ENCODE measurements at places on chromosomes 7 and 10. TPM values are rescaled to one million over a fixed set of nuclear protein-coding genes. Genes with fewer than 3 reads are reported as not detected.

OGDHL gene
- 0.22 TPM for total RNA-seq

BMS1 gene
- 25.1 TPM for total RNA-seq

POMZP3 gene
- total RNA-seq = 2.1 TPM

RET gene
- 0.17 TPM for total RNA-seq

MSMB gene
- not detected for total RNA-seq

RELN gene
- 1,060 TPM for total RNA-seq

CDC14C gene
- total RNA-seq = under 0.01 TPM

FBH1 gene
- 75.1 TPM for total RNA-seq

EPO gene
- not detected for total RNA-seq

ATP6V0A4 gene
- total RNA-seq = 0.09 TPM

OR2A42 gene
- not detected for total RNA-seq

NKX2-3 gene
- not detected for total RNA-seq

PROSER2 gene
- 4.0 TPM for total RNA-seq

CHRM2 gene
- not detected for total RNA-seq

TYW1B gene
- total RNA-seq = 1.9 TPM

PAX4 gene
- total RNA-seq = not detected

NODAL gene
- not detected for total RNA-seq

CLDN3 gene
- total RNA-seq = not detected

RRP12 gene
- 5.9 TPM for total RNA-seq

ABCC2 gene
- total RNA-seq = 0.43 TPM

OR13A1 gene
- total RNA-seq = not detected

IL2RA gene
- not detected for total RNA-seq

PNLIPRP1 gene
- total RNA-seq = not detected

C10orf105 gene
- not detected for total RNA-seq

HOXA2 gene
- 0.11 TPM for total RNA-seq

VIPR2 gene
- total RNA-seq = not detected

BICC1 gene
- under 0.01 TPM for total RNA-seq

AHCYL2 gene
- 6.0 TPM for total RNA-seq

RBM17 gene
- 29.0 TPM for total RNA-seq

ST8SIA6 gene
- 0.26 TPM for total RNA-seq

CH25H gene
- total RNA-seq = 3.8 TPM

All from dermis lymphatic vessel endothelial cell (primary cell).